ENCODE measurements at places on chromosomes 7 and 10. TPM values are rescaled to one million over a fixed set of nuclear protein-coding genes. Genes with fewer than 3 reads are reported as not detected.

RELN gene
- 0.18 TPM for total RNA-seq

ABCC2 gene
- total RNA-seq = 0.32 TPM

ZNF786 gene
- total RNA-seq = 3.6 TPM

CAMK2B gene
- 0.97 TPM for total RNA-seq

AOAH gene
- not detected for total RNA-seq
